ENCODE measurements at places on chromosomes 7 and 10.

- no peak for DNase-seq
Observed at GRCh38 chr7:137343281-137343841, at the start of gene PTN. Gene PTN (minus strand): TSS chr7:137343733. CDS start chr7:137254973, 88,760 bp downstream.

DNA sequence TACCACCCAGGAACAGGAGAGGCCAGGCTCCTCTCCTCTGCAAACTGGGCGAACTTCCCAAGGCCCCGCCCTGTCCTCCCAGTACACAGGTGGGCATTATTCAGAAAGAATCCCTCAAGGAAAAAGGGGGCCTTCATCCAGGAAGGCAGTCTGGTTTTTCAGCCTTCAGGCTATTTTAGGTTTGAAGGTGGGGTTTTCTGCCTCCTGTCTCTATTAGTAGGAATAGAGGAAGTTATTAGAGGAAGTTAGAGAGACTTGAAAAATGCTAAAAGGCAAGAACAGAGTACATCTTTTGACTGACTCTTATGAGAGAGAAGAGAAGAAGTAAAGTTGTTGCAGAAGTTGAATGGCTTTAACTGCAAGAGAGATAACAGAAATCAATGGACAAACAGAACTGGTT lies 250.9 kb upstream of the SORCS1 start:
- no peak for DNase-seq

GRCh38 chr10:113454341-113455061 lies 98.4 kb upstream of the HABP2 start:
- no peak for DNase-seq

GRCh38 chr7:36090976-36091873 lies 61.8 kb upstream of the EEPD1 start:
- no peak for DNase-seq

GRCh38 chr7:137316648-137317353 lies 26.7 kb downstream of the PTN start:
- DNase-seq = no peak

DNA sequence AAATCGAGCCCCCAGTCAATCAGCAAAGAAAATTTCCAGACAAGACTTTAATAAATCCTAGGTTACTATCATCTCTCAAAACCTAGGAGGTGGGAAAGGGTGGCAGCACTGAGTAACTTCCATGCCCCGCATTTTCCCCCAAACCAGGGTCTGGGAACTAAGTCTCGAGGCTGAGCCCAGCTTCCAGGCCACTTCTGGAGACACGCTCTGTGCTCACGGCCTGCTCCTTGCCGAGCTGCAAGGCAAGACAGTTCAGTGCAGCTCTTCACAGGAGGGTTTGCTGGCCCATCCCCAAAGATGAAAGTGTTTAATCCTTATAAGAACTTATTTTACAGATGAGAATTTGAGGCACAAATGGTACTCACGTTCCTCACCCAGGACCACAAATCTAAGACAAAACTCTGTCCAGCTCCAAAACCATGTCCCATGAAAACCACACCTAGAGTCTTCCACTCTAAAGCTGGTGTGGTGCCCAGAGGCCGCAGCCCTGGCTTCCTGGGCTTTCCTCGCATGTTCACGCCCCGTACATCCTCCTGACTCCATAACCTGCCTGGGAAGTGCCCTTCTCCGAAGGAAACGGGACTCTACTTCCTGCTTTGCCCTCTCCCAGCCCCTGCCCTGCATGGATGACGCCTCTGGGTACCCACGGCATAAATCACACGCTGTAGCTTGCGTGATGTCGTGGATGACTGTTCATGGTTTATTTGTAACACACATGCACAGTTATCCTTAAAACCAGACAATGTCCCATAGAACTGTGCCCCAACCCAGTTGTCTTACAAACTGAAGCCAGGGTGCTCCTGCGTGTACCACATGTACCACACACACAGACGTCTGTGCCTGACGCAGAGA lies 201.2 kb downstream of the DIP2C start:
- DNase-seq = no peak

DNA sequence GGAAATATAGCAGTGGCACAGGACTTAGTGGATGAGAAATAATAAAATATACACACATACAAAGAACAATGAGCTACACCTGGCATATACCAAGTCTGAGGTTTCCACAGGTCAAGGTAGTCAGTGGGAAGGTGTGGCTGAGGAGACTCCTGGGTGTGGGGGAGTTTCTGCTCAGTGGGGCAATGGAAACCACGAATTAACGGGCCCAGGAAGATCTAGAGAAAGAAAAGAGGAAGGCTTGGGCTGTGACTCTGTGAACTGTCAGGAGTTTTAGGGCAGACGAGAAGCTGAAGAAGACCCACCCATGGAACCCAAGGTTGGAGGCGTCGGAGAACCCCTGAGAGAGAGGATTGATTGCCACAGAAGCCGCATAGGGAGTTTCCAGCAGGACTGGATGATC lies 196.5 kb downstream of the HERPUD2 start:
- DNase-seq = no peak

GRCh38 chr10:42482411-42482810 lies 156.0 kb downstream of the ZNF33B start:
- no peak for DNase-seq

DNA sequence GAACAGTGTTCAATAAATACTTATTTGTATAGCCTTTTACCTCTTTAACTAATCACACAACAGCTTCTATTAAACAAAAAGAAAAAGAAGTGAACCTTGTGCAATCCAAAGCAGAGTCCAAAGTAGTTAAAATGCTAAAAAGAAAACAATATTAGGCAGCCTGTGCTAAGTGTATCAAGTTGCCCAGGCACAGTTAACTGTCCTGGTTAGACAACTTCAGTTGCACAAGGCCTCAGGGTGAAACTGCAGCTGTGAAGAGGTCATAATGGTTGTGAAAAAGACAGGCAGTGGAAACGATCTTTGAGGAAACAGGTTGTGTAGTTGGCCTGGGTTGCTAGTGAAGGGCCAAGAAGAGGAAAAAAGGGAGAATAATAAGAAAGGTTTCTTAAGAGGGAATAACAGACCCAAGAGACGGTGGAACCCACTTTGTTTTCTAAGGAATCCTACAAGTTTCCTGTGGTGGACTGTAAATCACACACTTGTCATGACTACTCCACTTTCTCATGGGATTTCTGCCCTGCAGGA lies 6.0 kb upstream of the CROT start:
- no peak for DNase-seq

All from HS-27A (cell line).